Bronchial epithelial cell (primary cell): ENCODE measurements at places on chromosomes 12 and 14. TPM values are rescaled to one million over a fixed set of nuclear protein-coding genes. Genes with fewer than 3 reads are reported as not detected.

Gene POTEM
- not detected in 2 replicates for total RNA-seq

Gene HIP1R
- total RNA-seq, result 36.1 TPM in 2 replicates

Gene GPX2
- 1.3 and 5.9 TPM in 2 replicates for total RNA-seq

Gene OR4Q3
- total RNA-seq, result not detected in 2 replicates

Gene OVCH1
- 0.26 TPM in 1 of 2 replicates, not detected in the other for total RNA-seq

Gene SPX
- 3.4 and 6.3 TPM in 2 replicates for total RNA-seq

Gene TAS2R14
- total RNA-seq, result 1.1 and 1.2 TPM in 2 replicates

Gene PTPRO
- under 0.01 TPM in 1 of 2 replicates, not detected in the other for total RNA-seq

Gene RTL1
- not detected in 2 replicates for total RNA-seq

Gene RD3L
- total RNA-seq, result not detected in 2 replicates

Gene OASL
- total RNA-seq, result 0.79 and 7.9 TPM in 2 replicates

Gene SDR9C7
- total RNA-seq, result 0.26 and 4.9 TPM in 2 replicates

Gene CLEC4E
- not detected in 2 replicates for total RNA-seq

Gene IAPP
- not detected in 2 replicates for total RNA-seq

Gene JPH4
- not detected in 2 replicates for total RNA-seq

Gene TAS2R8
- total RNA-seq, result not detected in 2 replicates

Gene SNRPF
- total RNA-seq, result 12.9 and 15.5 TPM in 2 replicates

Gene CDC42BPB
- 55.0 and 85.6 TPM in 2 replicates for total RNA-seq

Gene NAV3
- 1.6 and 3.2 TPM in 2 replicates for total RNA-seq

Gene MEG3
- 3.7 and 4.1 TPM in 2 replicates for total RNA-seq

Gene CHURC1
- total RNA-seq, result 21.9 and 41.6 TPM in 2 replicates

Gene GPRC5D
- 0.77 TPM in 1 of 2 replicates, not detected in the other for total RNA-seq

Gene TMPRSS12
- not detected in 2 replicates for total RNA-seq

Gene MTERF2
- total RNA-seq, result 3.6 and 3.9 TPM in 2 replicates

Gene EPS8
- 35.3 and 36.1 TPM in 2 replicates for total RNA-seq

Gene FSCB
- total RNA-seq, result not detected in 2 replicates
